ENCODE measurements at places on chromosomes 5 and 9. TPM values are rescaled to one million over a fixed set of nuclear protein-coding genes. Genes with fewer than 3 reads are reported as not detected.
A peak's percentile ranks its signal among the peaks of the same experiment; 100 is the strongest.

PFN3 gene
- total RNA-seq, result not detected

- DNase-seq, result no peak
Observed at GRCh38 chr9:714675-715074, 126.8 kb upstream of the DMRT1 start.

DNA sequence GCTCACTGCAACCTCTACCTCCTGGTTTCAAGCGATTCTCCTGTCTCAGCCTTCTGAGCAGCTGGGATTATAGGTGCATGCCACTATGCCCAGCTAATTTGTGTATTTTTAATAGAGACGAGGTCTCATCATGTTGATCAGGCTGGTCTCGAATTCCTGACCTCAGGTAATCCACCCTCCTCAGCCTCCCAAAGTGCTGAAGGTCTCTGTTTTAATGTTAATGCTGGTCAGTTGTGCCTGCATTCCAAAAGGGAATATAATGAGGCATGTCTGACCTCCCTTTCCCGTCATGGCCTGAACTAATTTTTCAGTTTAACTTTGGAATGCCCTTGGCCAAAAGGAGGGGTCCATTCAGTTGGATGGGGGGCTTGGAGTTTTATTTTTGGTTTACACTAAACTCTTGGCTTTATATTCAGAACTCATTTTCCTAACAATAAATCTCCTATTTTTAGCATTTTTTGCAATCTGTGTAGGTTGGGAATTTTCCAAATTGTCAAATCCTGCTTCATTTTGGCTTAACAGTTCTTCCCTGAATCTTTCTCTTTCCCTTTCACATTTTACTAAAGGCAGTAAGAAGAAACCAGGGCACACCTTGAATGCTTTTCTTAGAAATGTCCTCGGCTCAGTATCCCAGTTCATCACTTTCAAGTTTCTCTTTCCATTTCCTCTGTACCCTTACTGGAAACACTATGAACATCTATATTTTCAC lies 1175.5 kb downstream of the MAT2B start:
- H3K4me1 ChIP-seq, result no peaks in the 10 kb centered on the region
- DNase-seq, result no peak
- no peaks in the 10 kb centered on the region for H3K27me3 ChIP-seq
- no peak overlapping the region for H3K4me3 ChIP-seq

DNA sequence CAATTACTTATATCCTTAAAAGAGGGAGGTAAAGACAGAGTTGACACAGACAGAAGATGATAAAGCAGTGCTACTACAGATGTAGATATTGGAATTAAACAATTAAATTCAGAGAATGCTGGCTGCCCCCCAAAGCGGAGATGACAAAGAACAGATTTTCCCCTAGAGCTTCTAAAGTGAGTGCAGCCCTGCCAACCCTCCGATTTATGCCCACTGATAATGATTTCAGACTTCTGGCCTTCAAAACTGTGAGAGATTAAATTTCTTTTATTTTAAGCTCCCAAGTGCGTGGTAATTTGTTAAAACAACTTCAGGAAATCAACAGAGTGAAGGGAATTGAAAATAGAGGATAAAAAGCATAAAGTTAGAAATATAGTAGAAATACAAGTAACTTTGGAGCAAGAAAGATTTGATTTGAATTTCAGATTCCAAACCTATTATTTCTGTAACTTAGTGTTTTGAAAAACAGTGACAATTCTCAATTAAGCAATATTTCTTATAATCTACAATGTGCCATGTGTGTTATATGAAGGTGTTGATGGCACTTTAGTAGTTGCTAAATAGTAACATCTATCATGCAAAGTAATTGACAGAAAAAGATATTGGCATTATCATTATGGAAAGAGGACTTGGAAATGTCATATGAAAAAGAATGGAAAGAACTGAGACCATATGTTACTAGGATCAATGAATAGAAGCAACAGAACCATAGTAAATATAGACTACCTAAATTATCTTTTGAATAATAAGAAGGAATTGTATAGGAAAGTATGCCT lies 946.4 kb upstream of the PTPRD start:
- no peaks in the 10 kb centered on the region for H3K36me3 ChIP-seq
- no peaks in the 10 kb centered on the region for H3K27me3 ChIP-seq
- no peaks in the 10 kb centered on the region for H3K4me1 ChIP-seq

GRCh38 chr9:87612536-87612935 lies 113.4 kb upstream of the CTSL start:
- no peak overlapping the region for H3K4me3 ChIP-seq
- no peak for DNase-seq
- H3K27ac ChIP-seq, result no peak overlapping the region
- no peaks in the 10 kb centered on the region for H3K4me1 ChIP-seq
- H3K36me3 ChIP-seq, result no peaks in the 10 kb centered on the region

SHROOM1 gene
- 1.8 TPM for total RNA-seq

- H3K4me3 ChIP-seq, result no peak overlapping the region
- no peak for DNase-seq
- no peaks in the 10 kb centered on the region for H3K27me3 ChIP-seq
- peaks cover 69% of the 10 kb centered on the region for H3K4me1 ChIP-seq
Observed at GRCh38 chr5:1795931-1796330, 3.7 kb downstream of the MRPL36 start.

DNA sequence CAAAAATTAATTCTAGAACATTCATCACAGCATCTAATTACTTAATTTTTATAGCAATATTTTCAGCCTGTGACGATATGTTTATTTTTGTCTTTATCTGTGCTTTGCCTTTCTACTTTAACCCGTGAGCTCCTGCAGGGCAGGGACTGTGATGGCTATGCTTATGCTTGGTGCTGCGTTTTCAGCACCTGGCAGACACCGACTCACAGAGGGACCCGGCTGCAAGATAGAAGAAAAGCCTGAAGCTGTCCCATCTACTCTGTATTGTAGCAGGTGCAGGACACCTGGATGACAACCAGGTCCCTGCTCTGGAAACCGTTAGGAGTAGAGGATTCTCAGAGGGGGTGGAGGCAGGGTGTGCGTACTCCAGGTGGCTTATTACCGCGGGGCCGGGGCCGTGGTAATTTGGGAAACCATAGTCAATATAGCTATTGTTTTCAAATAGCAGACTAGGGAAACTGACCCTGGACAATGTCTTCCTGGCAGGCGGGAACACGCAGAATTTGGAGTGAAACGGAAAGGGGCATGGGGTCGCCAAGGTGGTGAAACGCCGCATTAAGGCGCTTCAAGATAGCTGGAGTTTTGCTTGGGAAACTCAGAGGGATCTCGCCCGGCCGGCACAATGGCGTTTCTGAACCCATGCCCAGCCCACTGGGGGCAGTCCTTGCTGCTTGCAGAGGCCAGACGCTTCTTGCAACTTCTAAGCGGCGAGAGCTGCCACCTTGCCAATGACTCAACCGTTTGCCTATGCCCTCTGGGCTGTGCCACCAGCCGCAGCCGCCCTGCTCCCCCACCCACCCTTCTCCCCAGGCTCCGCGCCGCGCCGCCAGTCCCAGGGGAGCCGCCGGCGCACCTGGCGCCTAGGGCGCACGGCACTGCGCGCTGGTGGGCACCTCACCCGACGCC lies 140.1 kb upstream of the PALM2AKAP2 start:
- no peak overlapping the region for H3K4me3 ChIP-seq
- no peaks in the 10 kb centered on the region for H3K36me3 ChIP-seq
- H3K27ac ChIP-seq, result no peak overlapping the region
- no peaks in the 10 kb centered on the region for H3K4me1 ChIP-seq
- H3K27me3 ChIP-seq, result peaks cover 51% of the 10 kb centered on the region
- no peak for DNase-seq

DNA sequence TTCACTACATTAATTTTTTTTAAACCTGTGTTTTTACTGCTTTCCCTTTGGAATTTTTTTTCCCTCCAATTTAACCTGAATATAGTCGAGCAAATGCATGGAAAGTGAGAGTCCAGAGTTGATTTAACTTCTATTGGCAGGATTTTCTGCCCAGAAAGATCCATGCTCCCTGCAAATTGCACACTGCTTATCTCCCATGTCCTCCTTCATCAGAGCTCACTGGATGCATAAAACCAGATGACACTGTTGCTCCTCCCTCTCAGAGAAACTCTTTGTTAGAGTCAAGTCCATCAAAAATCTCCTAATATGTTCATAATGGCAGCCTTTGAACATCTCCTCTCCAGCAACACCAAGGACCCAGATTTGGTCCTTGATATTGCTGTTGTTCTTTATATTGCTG lies 297.0 kb upstream of the SLC24A2 start:
- H3K27me3 ChIP-seq, result no peaks in the 10 kb centered on the region
- peaks cover 5% of the 10 kb centered on the region for H3K36me3 ChIP-seq
- DNase-seq, result no peak
- H3K4me3 ChIP-seq, result no peak overlapping the region

DNA sequence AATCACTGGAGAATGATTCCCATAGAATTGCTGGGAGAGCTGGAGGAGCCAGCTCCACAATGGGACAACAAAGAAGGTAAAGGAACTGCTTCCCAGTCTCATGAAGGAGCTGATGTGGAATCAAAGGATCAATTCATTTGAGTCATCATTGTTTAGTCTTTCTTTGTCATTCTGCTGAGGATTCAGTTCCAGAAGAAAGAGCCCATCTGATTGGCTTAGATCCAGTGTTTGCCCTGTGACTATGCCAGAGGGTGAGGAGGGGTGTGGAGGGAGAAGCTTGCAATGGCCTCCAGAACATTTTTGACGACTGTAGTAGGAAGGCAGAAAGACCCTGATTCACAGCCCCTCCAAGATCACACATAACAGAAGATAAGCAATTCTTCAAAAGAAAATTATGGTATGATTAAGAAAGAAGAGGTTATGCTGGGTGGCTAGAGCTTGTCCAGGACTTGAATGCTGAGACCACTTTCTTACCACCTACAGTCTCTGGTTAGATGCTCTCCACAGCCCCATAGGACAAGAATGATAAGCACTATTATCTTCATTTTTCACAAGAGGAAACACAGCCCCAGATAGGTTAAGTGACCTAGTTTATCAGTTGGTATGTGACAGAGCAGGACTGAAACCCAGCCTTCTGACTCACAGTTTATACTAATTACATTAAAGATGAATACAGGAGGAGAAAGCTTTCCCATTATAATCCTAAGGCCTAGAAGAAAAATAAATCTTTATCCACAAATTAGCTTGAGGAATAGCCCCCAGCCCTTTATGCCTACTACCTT lies 363.1 kb downstream of the PRELID2 start:
- H3K4me1 ChIP-seq, result no peaks in the 10 kb centered on the region
- no peaks in the 10 kb centered on the region for H3K27me3 ChIP-seq
- no peak for DNase-seq
- no peak overlapping the region for H3K4me3 ChIP-seq
- no peaks in the 10 kb centered on the region for H3K36me3 ChIP-seq

GRCh38 chr5:61334868-61335615 lies 3.0 kb downstream of the ZSWIM6 start:
- peaks cover 30% of the 10 kb centered on the region for H3K4me1 ChIP-seq
- no peak for DNase-seq
- H3K4me3 ChIP-seq, result peak overlapping the region; percentile 76
- peaks cover 8% of the 10 kb centered on the region for H3K27me3 ChIP-seq
- no peak overlapping the region for H3K27ac ChIP-seq

RASGRF2 gene
- 12.3 TPM for total RNA-seq

SLC46A2 gene
- total RNA-seq, result not detected

DNA sequence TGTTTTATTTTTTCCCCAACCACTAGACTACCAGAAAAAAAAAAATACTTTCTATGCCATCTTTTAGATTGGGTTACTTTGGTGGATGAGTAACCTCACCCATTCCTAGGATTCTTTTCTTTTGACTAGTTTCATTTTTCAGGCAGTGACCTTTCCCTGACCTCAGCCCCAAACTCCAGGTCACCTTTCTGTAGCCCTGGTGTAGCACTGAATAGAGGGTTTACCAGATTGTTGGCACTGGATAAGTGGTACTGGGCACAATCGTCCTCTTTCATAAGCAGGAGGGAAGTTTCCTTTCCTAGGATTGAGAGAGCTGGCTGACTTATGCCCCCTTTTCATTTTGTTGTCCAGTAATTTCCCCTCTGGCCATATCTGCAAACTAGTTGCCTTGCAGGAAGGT lies 169.4 kb upstream of the TMEM161B start:
- H3K4me1 ChIP-seq, result no peaks in the 10 kb centered on the region
- H3K27ac ChIP-seq, result no peak overlapping the region
- H3K4me3 ChIP-seq, result no peak overlapping the region
- no peaks in the 10 kb centered on the region for H3K36me3 ChIP-seq
- H3K27me3 ChIP-seq, result peaks cover 6% of the 10 kb centered on the region
- DNase-seq, result no peak

MED7 gene
- total RNA-seq, result 15.4 TPM

GRCh38 chr5:78606241-78606640 lies 42.3 kb downstream of the LHFPL2 start:
- H3K36me3 ChIP-seq, result no peaks in the 10 kb centered on the region
- H3K27ac ChIP-seq, result no peak overlapping the region
- peaks cover 6% of the 10 kb centered on the region for H3K27me3 ChIP-seq

DNA sequence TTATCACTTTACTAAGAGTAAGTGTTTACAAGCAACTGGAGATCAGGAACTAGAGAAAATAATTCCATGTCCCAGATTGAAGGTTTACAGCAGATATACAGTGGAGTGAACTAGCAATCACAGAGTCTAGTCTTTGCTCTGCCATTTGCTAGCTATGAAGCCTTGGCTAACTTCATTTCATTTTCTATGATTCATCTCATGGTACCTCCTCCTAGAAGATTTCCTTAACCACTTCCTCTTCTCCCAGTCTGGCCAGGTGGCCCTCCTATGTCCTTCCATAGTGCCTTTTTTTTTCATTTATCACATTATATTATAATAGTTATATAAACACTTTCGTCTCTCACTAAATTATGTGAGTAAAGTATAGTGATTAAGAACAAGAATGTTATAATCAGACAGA lies 52.1 kb downstream of the GRIA1 start:
- H3K4me3 ChIP-seq, result no peak overlapping the region
- no peaks in the 10 kb centered on the region for H3K4me1 ChIP-seq
- H3K27me3 ChIP-seq, result no peaks in the 10 kb centered on the region
- no peak for DNase-seq
- no peaks in the 10 kb centered on the region for H3K36me3 ChIP-seq

DNA sequence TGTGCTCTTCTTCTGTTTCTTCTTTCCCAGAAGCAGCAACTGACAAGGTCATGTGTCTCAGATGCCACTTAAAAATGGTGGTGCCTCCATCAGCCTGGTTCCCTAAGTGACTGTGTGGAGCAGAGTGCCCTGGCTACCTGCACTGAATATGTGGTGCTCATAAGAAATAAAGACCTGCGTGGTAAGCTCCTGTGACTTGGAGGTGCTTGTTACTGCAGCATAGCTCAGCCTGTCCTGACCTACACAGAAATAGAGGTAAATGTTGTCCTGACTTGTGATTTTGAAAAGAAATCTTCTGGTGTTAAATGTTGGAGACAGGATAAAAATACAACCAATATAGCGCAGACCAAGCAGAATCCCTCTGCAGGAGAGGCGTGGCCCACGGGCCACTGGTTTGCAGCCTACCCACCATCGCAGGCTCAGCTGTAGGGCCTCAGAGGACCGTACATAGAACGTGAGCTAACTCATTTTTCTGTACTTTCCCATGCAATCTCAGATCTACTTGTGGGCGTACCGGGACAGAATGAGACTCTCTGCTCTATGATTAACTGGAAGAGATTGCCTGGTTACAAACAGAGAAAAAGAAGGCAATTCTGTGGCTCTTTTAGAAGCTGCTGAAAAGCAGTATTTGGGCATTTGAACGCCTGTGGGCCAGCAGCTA lies 79.4 kb upstream of the UNC5A start:
- no peak for DNase-seq
- H3K4me1 ChIP-seq, result peaks cover 1% of the 10 kb centered on the region
- H3K27me3 ChIP-seq, result peaks cover 65% of the 10 kb centered on the region
- H3K36me3 ChIP-seq, result no peaks in the 10 kb centered on the region

PSMD5 gene
- 69.3 TPM for total RNA-seq

FAM78A gene
- 36.1 TPM for total RNA-seq

Data from activated naive CD8-positive, alpha-beta T cell treated with anti-CD3 and anti-CD28 coated beads for 36 hours (primary cell).